Activated CD4-positive, CD25-positive, alpha-beta regulatory T cell (primary cell): ENCODE measurements at places on chromosomes 6 and 20.

GRCh38 chr6:44339763-44340625 lies 2.5 kb upstream of the SPATS1 start:
- no peak for DNase-seq

GRCh38 chr20:63766695-63767426 lies 27.3 kb downstream of the SLC2A4RG start:
- no peak for DNase-seq

- DNase-seq = no peak
These were observed 428.7 kb upstream of the SOX4 start for GRCh38 chr6:21164768-21165326.

GRCh38 chr20:36465109-36466080 lies 75.9 kb upstream of the MYL9 start:
- no peak for DNase-seq

DNA sequence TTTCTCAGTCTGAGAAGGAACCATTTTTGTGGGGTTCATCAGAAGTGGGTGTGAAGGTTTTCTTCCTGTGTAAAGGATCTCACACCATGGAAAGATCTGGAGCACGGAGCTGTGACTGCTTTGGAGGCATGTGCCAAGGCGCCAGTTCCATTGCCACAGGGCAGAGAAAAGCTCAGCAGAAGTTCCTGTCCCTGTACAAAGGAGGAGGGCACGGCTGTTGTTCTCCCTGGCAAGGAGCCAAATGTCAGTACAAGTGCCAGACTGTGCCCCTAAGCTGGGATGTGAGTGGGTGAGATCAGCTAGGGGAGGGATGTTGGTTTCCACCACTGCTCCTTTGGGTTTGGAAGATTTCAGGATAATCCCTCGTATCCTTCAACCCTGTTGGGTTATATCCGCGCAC lies 117.3 kb downstream of the CRYBG1 start:
- DNase-seq = no peak
